BJ (cell line): ENCODE measurements at places on chromosomes 1 and 21. TPM values are rescaled to one million over a fixed set of nuclear protein-coding genes. Genes with fewer than 3 reads are reported as not detected.

DNA sequence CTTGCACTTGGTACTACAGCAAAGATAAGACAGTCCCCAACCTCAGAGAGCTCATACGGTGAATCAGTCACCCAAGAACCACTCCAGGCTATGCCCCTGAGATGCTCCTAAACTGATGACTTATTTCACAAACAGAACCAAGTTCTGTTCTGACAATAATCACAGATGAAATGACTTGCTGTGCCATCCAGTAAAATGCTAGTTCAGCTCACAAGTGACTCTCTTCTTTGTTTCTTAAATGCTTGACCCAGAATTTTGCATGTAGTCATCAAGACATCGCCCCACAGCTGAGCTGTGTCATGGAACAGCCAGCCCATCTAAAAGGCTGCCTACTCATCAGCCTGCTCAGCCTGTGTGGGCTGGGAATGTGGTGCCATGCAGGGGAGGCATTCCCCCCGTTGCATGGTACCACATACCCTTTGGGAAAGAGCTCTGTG is 6.1 kb upstream of the SLC19A2 start:
- DNase-seq = no peak

The NUAK2 gene
- 3.4 and 5.8 TPM in 2 replicates for polyA plus RNA-seq

The HAO2 gene
- polyA plus RNA-seq = not detected in 2 replicates

GRCh38 chr1:16189921-16190621 is 22.4 kb downstream of the ARHGEF19 start:
- no peak for DNase-seq

- no peak for DNase-seq
These were observed at the start of gene RAB3B for GRCh38 chr1:51990478-51990965. Gene RAB3B (minus strand): TSS chr1:51990700. CDS start chr1:51977117, 13,583 bp downstream.

- peak; percentile 76 for DNase-seq
These were observed 423.9 kb downstream of the PTBP2 start for GRCh38 chr1:97145321-97145956.

The PTPRU gene
- 12.8 and 19.8 TPM in 2 replicates for polyA plus RNA-seq

GRCh38 chr1:16173447-16174260 is 17.8 kb upstream of the EPHA2 start:
- DNase-seq = no peak

The ZNF648 gene
- polyA plus RNA-seq = not detected in 2 replicates

- DNase-seq = no peak
These were observed 19.1 kb downstream of the ZCCHC17 start for GRCh38 chr1:31315902-31316301.

DNA sequence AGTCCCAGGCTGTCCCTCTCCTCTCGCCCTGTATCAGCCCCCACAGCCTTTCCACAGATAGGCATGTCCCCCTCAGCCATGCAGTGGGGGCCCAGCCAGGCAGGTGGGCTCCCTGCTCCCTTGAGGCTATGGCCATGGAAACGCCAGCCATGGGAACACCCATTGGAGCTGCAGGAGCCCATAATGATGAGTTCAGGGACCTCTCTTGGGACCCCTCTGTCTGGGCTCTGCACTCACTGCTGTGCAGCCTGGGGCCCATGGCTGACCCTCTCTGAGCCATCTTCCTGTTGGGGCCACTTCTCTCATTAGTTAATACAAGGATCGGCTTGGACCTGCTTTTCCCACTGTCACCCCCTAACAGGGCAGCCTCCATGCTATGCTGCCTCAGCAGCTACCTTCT is 33.2 kb downstream of the WNT3A start:
- DNase-seq = no peak

The INKA2 gene
- 2.3 and 2.8 TPM in 2 replicates for polyA plus RNA-seq

- DNase-seq = no peak
These were observed 29.3 kb downstream of the NUP133 start for GRCh38 chr1:229478852-229479251.
